ENCODE measurements at places on chromosomes 7 and 10. TPM values are rescaled to one million over a fixed set of nuclear protein-coding genes. Genes with fewer than 3 reads are reported as not detected.

- no peak for DNase-seq
Measured at GRCh38 chr10:126917975-126918908, 13.0 kb downstream of the DOCK1 start.

DNA sequence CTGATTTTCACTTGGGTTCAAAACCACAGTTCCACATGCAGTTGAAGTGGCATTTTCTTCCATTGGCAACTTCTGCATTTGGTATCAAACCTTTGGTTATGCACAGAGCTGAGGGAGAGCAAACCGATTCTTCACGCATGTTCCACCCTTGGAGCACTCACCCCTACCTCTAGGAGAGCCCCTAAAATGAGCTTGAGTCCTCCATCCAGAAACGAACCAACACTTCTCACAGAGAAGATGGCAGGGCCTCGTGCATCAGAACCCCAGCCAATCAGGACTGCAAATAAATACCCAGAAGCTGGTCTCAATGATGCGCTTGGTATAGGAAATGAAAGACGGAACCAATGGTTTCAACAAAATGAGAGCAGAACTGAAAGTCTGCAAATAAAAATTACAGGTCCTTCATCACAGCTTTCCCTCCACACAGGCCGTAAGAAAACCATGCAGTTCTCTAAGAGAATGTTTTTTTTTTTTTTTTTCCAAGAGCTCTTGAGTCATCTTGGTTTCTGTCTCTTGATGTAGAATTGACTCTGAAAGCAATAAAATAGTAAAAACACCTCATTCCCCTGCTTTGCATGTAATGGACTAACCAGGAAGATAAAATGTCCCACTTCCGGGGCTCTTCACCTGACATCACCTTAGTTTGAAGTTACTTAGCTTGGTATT is 23.9 kb downstream of the KLF6 start:
- DNase-seq = no peak

DNA sequence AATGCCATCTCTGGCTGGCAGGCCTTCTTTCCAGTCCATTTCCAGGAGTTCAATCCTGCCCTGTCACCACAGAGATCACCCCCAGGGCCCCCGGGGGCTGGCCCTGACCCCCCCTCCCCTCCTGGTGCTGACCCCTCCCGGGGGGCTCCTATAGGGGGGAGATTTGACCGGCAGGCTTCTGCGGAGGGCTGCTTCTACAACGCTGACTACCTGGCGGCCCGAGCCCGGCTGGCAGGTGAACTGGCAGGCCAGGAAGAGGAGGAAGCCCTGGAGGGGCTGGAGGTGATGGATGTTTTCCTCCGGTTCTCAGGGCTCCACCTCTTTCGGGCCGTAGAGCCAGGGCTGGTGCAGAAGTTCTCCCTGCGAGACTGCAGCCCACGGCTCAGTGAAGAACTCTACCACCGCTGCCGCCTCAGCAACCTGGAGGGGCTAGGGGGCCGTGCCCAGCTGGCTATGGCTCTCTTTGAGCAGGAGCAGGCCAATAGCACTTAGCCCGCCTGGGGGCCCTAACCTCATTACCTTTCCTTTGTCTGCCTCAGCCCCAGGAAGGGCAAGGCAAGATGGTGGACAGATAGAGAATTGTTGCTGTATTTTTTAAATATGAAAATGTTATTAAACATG is 6.0 kb downstream of the CHPF2 start:
- no peak for DNase-seq

GRCh38 chr10:12186323-12186722 is 9.4 kb downstream of the NUDT5 start:
- no peak for DNase-seq

DNA sequence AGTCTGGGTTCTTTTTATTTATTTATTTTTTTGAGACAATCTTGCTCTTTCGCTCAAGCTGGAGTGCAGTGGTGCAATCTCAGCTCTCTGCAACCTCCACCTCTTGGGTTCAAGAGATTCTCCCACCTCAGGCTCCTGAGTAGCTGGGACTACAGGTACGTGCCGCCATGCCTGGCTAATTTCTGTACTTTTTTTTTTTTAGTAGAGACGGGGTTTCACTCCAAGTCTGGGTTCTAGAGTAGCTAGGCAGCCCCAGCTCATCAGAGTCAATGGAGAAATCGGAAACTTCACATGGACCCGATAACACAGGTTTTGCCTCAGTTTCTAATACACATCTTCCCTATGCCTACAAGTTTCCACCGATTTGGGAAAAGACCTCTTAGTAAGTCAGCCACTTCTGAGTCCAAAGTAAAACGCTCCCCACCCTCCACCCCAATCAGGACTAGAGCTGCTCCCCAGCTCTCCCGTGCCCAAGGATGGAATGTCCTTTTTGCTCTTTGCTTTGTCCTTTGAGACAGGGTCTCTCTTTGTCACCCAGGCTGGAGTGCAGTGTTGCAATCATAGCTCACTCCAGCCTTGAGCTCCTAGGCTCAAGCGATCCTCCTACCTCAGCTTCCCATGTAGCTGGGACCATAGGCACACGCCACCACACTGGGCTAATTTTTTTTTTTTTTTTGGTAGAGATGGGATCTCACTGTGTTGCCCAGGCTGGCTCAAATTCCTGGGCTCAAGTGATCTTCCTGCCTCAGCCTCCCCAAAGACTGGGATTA is 3.8 kb upstream of the SERPINE1 start:
- DNase-seq = no peak

DNA sequence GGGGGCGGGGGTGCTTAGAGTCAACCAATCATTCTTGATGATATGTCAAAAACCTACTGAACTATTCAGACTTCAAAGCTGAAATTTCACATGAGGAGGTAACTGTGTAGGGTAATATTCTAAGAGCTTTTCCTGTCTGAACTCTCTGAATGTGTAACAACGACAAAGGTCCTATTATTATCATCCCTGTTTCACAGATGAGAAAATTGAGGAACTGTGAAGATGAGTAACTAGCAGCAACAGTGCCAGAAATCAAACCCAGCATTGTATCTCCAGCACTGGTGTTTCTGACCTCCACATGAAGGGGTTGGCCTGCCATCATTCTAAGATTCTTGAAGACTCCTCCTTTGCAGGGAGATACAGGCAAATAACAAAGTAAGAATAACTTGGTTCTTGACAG is 294.7 kb upstream of the AOAH start:
- DNase-seq = no peak

GRCh38 chr10:132449051-132449810 is 52.2 kb downstream of the PWWP2B start:
- DNase-seq = no peak

- no peak for DNase-seq
Measured at GRCh38 chr10:42645103-42645502, 6.7 kb upstream of the ZNF33B start.

DNA sequence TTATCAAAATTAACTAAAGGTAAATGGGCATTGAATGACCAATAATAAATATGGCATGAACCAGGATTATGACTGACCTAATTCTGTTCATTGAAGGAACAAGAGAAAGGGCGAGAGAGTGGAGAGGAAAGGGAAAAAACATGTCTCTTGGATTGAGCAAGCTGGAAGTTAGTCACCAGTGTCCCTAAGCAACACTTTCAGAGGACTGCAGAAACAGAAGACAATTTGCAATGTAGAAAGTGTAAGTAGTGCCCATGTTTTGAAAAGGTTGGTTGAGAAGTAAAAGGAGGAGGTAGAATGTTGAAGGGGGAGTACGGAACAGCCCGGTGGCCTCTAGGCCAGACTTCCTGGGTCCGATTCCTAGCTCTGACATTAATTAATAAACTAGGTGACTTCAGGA is 94.6 kb downstream of the FAS start:
- DNase-seq = no peak

- DNase-seq = no peak
Measured at GRCh38 chr7:44217852-44218402, 17.1 kb downstream of the YKT6 start.

DNA sequence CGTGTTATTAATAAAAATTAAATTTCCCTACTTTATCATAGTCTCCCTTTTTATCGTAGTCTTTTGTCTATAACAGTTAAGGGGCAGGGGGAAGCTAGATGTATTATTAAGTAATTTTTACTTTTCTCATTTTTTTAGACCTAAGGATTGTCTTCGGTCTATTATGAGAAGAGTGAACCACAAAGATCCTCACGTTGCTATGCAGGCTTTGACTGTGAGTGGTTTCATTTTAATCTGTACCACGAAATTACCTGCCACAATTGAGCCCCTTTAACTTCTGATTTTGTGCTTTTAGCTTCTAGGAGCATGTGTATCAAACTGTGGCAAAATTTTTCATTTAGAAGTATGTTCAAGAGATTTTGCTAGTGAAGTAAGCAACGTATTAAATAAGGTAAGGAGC is 40.6 kb downstream of the STAM start:
- no peak for DNase-seq

DNA sequence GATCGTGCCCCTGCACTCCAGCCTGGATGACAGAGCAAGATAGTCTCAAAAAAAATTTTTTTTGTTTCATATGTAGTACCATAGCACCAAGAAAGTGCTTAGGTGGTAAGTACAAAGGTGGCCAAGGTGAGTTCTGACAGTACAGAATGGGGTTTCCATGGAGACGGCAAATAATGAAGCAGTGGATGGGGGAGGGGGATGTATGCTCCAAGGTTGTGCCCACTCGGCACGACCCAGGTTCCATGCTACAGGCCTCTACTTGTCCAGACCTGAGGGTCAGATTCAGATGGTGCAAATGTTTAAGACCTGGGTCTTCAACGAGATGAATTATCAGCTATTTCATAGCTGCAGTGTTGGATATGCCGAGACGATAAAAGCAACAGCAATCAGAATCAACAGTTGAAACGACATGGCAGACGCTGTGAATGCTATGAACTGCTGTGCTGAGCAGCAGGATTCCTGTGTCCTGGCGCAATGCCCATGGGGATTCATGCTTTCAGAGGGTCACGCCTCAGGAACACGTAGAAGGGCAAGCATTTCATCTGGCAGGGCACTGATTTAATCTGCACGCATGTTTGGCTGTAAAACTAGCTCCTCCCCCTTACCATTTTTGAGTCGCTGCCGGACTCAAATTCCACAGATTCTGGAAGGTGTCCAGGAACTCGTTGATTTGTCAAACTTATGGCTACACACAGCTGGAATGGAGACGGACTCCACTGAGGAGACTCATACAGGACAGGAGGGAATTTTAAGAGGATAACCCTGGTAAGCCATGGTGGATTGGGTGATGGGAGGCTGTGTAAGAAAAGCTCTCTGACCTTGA is 256.5 kb downstream of the FRMD4A start:
- peak; percentile 77 for DNase-seq

DNA sequence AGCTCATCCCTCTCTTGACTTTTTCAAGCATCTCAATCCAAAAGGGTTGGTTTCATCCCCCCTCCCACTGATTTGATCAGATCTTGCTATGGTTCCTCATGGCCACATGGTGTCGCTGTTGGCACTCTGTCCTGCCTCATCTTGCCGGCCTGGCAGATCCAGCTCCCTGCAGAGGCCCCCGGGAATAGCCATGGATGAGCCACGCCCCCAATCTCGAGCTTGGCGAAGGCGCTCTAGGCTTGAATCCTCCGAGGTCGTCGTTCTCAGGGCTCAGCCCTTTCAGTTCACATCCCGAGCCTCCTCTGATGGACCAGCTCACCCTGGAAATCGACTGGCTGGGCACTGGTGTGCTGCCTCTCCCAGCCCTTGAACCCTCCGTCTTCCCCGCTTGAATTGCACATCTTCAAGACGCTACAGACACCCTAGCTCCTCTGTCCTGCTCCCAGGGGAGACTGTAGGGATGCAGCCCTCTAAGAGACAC is 628.7 kb downstream of the TYW1 start:
- no peak for DNase-seq

GRCh38 chr7:130148561-130148960 is 56.6 kb downstream of the TMEM209 start:
- no peak for DNase-seq

DNA sequence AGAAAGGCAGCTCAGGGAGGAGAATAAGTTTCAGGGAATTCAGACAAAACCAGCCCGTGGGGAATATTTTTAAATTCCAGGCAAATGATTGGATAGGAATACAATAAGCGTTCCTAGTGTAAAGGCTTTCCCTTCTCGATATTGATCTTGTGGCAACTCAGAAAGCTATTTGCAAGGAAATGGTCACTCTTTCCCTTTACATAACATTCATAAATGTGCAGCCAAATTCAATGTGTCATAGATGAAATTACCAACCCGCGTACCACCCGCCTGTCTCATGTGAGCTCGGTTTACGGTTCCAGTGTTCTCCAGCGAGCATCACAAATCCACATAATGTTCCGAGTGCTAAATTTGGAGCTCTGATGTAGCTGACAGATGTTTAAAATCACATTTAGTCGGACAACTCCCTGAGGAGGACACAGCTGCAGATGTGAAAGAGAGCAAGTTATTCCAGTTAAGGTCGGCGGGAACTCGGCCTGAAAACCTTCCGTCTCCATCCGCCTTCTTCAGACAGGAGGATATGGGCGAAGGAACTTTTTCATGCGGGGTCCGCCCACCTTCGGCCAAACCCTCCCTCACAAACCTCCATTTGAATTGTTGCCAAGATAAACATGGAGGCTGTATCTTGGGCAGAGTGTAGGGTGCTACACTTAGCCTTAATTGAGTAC is 327.0 kb downstream of the RNLS start:
- DNase-seq = no peak

- DNase-seq = no peak
Measured at GRCh38 chr7:134844200-134844599, 64.8 kb downstream of the CALD1 start.

DNA sequence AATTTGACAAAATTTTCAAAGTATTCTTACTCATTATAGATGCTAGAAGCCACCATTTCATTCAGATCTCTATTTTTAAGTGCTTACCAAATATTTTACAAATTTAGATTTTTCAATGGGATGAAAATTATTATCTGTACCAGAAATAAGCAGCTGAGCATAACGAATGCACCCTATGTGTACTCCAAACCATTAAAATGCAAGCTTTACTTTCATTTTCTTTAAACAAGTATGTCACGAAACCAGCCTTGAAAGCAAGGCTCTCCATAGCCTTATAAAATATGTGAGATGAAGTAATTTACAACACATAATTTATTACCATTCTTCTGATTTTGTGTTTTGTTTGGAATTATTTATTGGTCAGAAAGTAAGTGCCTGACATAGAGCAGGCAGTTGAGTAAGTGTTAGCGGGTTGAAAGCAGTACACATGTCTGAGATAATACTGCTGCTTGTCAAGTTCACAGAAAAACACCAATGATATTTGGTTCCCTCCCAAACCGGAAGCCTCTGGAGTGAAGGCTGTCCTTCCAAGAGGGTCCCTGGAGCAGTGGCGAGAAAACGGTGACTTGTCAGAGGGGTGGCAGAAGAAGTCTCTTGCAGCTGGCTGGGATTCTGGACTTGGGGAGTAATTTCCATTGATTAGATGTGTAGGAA is 322.7 kb upstream of the PFKP start:
- no peak for DNase-seq

GRCh38 chr7:105002-105401 is 87.4 kb upstream of the FAM20C start:
- DNase-seq = no peak

Gene MYH16
- total RNA-seq = 0.12 TPM

Gene TCF7L2
- total RNA-seq = 15.5 TPM

Gene FAM25C
- not detected for total RNA-seq

Gene HHEX
- 76.5 TPM for total RNA-seq

Gene PNLIPRP2
- total RNA-seq = not detected

Gene CLDN15
- 6.0 TPM for total RNA-seq

Gene TUBB8
- not detected for total RNA-seq

Gene SPDYE5
- not detected for total RNA-seq

Gene ANKRD61
- not detected for total RNA-seq

Gene ZNF273
- 3.7 TPM for total RNA-seq

Gene PTTG1IP2
- not detected for total RNA-seq

Gene HYCC1
- 68.2 TPM for total RNA-seq
